Tibial nerve (tissue), 4 donors: ENCODE measurements at places on chromosomes 4 and X.

- DNase-seq, result no peak
Observed at GRCh38 chr4:120915336-120915735, 7.2 kb downstream of the PRDM5 start.

- DNase-seq, result no peak
Observed at GRCh38 chr4:24174602-24175001, 284.8 kb upstream of the PPARGC1A start.

DNA sequence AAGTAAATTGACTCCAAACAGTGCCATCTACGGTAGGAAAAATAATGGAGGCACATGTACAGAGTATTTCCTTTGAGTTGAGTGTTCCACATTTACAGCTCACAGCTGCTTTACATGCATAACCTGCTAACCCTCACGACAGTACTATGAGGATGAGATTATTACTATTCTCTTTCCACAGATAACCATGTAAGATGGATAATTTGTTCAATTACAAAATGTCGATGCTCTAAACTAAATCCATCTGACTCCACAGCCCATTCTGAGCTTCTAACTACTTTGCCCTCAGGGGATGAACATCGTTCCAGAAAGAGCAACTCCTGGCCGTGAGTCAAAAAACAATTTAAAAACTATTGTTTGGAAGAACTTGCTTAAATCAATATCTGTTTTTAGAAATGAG is 330.4 kb upstream of the NWD2 start:
- no peak for DNase-seq

GRCh38 chr4:168480931-168481611 is 779 bp upstream of the DDX60L start:
- DNase-seq, result peak; percentile 32

GRCh38 chrX:45540181-45540580 is 339.5 kb upstream of the DIPK2B start:
- DNase-seq, result no peak

- DNase-seq, result no peak
Observed at GRCh38 chrX:18577400-18577799, 94.5 kb downstream of the RS1 start.

GRCh38 chrX:152992115-152992514 is 1.8 kb downstream of the PNMA5 start:
- DNase-seq, result no peak

GRCh38 chr4:113783701-113784100 is 22.2 kb upstream of the CAMK2D start:
- DNase-seq, result no peak

GRCh38 chrX:42385730-42386129 is 392.2 kb downstream of the PPP1R2C start:
- DNase-seq, result no peak

GRCh38 chr4:133314991-133315390 is 165.9 kb downstream of the PCDH10 start:
- DNase-seq, result no peak

DNA sequence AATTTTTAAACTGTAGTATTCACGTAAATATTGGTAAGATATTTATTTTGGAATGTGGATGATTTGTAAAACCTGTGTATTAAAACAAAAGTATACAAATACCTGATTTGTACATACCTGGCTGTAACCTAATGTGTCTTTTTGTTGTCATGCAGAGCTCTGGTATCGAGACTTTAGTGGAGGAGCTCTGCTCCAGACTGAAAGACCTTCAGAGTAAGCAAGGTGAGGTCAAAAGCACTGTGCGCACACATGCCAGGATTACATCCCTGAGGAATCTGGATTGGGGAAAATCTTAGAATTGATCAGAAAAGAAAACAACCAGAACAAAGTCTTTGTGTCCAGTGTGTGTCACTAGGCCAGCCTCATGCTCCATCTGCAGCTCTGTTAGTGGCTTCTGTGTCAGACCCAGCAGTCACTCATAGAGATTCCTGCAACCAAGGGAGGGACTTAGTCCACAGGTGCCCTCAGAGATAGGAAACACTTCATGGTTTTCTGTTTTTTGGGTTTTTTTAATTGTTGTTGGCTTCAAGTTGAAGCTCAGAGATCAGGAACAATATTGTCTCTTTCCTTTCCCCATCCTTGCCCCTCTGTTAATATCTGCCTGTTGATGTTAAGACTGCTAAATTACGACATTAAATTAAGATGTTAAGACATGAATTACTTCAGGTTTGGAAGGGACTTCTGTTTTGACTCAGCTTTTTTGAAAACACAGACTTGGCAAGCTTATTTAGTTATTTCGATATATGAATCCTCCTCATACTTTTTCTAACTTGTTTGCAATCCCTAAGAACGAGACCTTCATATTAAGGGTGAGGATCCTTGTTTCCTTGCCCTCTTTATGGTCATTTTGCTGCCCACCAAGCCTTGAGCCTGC is 52.4 kb upstream of the TBC1D14 start:
- no peak for DNase-seq

DNA sequence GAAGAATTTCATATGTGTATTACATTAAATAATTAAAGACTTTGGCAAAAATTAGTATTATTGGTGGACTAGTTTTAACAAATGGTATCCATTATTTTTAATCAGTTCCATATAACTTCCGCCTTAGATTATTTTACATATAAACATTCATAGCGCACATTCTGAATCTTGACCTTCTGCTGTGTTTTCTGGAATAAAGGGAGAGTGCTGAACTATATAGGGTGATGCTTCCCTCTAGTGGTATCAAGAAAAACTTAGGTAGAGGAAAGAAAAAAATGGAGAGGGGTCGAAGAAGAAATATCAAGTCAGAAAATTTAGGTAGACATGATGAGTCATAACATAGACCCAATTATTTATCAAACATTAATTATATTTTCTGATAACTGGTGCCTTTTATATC is 155.6 kb upstream of the PACRGL start:
- DNase-seq, result no peak

DNA sequence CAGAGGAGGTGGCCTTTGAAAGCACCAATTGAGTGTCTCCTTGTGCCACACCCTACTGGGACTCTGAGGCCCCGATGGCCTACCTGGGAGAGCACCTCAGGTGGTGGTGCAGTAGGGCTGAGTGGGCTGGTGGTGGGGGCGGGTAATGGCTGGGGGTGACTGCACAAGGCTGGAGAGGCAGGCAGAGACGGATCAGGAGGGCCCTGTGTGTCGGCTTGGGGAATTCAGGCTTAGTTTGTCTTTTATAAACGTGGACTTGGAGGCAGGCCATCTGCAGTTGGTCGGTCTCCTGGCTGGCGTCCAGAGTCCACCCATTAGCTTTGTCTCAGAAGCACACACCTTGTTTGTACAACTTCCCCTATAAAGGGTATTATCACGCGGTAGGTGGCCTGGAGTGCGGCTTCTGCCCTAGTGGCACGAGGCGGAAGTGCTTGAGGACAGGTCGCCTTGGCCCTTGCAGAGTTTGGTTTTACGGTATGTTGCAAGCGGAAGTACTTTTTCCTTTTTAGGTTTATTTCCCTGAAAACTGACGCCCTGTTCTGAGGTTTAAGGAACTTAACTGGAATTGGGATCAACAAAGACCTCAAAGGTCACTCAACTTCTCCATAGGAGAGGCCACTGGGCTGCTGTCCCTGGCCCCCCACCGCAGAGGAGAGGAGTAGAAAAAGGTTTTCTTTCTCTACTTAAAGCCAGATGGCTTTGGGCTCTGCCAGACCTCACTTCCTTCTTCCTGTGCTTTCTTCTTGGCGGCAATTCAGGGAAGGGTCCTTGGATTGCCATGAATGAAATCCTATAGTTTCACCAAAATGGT is 8.0 kb downstream of the TBC1D14 start:
- peak; percentile 49 for DNase-seq

DNA sequence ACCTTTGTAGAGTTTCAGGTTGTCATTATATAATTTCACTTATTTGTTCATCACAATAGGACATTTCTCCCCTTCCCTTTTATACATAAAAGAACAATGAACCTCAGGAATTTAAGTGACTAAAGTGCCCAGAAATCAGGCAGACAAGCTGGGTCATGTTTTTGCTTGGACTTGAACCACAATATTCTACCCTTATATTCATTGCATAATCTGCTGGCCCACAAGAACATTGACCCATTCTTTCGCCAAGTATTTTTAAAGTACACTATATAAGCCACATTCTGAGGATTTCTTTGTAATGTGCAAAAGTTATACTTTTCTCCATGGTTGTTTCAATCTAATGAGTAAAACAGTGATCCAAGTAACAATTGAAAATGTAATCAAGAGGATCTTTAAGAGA is 637.5 kb upstream of the SLIT2 start:
- no peak for DNase-seq

- DNase-seq, result no peak
Observed at GRCh38 chrX:40761762-40762161, 26.4 kb upstream of the MED14 start.

DNA sequence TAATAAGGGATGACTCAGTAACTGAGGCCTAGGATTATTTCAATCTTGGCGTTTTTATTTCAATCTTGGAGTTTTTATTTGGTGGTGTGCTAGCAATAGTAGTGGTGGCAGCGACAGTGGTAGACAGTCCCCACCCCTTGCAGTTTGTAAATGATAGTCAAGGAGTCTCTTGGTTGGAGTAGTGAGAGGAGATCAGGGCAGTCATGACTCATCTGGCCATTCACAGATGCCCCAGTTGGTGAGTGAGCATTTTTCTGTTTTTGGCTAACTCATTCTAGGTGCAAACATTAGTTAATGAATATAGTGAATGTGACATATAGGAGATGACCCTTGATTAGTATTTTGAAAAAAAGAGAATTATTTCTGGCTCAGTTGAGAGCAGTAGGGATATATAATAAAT is 93.5 kb upstream of the ADAD1 start:
- DNase-seq, result no peak

DNA sequence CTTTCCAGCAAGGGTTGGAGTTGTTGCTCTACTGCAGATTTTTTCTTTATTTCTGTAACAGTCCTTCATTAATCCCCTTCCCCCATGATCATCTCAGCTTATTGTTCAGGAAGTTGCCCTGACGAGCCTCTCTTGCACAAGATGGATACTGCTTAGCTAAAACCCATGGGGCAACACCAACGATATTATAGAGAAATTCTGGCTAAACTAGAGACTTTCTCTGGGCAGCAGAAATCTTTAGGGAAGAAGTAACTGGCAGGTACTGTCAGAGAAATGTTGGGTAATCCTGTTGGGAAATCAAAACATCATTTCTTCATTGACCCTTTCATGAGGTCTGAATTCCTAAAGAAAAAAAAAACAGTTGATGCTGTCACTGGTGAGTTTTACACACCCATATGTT is 921.3 kb downstream of the NLGN4X start:
- DNase-seq, result no peak

- no peak for DNase-seq
Observed at GRCh38 chr4:140710908-140711622, 45.1 kb downstream of the TBC1D9 start.

GRCh38 chrX:41313419-41313818 is 20.5 kb upstream of the DDX3X start:
- DNase-seq, result no peak

- DNase-seq, result no peak
Observed at GRCh38 chr4:157280673-157281072, 60.1 kb downstream of the GRIA2 start.

GRCh38 chr4:147157860-147158701 is 212.4 kb upstream of the TTC29 start:
- no peak for DNase-seq

- DNase-seq, result peak; percentile 33
Observed at GRCh38 chrX:40933132-40933705, 152.0 kb upstream of the USP9X start.

DNA sequence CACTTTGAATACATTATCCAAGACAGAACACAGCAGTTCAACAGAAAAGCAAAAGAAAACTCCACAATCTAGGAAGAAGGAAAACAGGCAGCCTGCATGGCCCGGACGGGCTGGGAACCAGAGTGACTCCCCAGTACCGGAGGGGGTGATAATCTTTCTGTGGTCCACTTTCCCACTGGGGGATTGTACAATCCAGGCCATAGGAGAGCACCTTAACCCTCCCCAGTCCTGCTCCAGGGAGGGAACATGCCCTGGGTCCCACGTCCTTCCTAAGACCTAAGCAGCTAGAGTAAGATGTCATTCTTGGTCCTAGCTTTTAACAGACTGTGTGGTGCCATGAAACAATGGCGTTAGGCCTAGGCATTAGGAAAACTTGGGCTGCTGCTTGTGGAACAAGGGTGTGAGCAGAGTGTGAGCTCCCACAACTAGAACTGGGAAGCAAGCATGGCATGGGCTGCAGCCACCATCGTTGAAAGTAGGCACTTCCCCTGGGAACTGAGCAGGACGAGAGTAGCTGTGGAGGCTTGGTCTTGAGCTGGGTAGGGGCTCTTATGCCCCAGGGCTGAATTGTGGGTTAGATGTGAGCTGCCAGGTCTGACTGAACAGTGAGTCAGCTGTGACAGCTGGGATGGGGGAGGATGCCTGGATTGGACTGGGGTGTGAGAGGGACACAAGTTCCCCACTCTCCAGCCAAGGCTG is 42.4 kb downstream of the NAT8L start:
- DNase-seq, result no peak

GRCh38 chrX:150047818-150048217 is 109.5 kb upstream of the EOLA2 start:
- no peak for DNase-seq

- DNase-seq, result no peak
Observed at GRCh38 chr4:151129796-151130195, 30.4 kb downstream of the RPS3A start.

DNA sequence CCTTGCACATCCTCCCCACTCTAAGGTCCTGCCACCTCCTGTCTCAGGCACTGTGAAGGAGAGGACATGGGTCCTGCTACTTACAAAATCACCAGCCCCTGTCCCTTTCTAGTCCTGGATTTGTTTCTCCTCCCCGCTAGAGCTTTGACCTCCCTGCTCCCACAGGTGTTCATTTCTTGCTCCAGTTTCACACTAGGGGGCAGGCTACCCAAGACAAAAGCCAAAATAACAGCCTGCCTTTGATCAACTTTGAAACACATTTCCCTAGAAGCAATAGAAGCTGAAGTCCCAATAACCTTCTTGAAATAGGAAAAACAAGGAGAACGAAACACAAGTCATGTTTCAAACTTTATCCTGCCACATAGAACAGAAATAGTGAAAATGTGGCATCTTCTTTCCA is 164.4 kb downstream of the QDPR start:
- DNase-seq, result no peak

DNA sequence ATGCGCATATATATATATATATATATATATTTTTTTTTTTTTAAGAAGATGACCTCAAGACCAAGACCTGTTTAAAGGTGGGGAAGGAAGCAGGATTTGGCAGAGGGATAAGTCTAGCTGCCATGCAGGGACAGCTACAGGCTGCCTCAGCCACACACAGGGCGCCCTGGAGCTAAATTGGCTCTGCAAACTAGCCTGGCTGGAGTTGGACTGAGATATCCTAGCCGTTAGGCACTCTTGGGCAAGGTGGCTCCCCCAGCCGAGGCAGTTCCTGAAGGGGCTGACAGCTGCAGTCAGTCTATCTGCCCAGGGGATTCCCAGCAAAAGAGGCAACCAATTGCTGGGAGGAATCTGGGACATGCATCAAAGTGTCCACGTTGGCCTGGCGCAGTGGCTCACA is 21.9 kb downstream of the TRIML1 start:
- DNase-seq, result no peak

DNA sequence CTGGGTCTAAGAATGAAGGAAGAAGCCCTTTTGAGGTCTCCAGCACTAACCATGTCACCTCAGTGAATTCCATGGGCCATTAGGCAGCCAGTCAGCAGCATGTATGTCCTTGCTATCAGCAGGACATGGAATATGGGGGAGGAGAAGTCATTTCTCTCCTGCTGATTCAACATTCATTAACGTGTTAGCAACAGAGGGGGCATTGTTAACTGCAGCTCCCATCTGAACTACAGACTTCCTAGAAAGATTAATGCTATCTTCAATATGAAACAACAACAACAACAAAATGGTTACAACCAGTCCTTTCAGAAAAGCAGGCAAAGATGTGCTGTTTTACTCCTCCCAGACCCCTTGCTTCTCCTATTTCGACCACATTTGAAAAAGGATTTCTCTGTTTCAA is 120.4 kb upstream of the SLC34A2 start:
- no peak for DNase-seq
